ENCODE measurements at places on chromosomes 7 and 10.

DNA sequence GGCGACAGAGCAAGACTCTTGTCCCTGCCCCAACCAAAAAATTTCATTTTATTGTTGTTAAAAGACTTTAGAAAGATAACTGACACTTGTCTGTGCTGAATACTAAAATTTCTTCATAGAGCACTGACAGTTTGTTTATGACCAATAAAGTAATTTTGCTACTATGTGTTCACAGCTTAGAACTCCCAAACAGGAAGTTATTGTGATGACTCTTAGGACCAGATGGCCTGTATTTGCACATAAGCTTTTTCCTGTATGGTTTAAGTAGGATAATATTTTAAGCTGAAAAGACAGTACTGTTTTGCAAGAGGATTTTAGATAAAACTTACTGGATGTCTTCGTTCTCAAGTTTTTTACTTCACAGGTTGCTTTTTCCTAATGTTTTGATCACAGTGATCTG is 80.7 kb downstream of the MMRN2 start:
- DNase-seq: peak; percentile 6

GRCh38 chr7:106031300-106032035 is 68.4 kb downstream of the CDHR3 start:
- DNase-seq: no peak

- DNase-seq: no peak
Observed at GRCh38 chr10:59900048-59900727, 6.2 kb downstream of the CCDC6 start.

DNA sequence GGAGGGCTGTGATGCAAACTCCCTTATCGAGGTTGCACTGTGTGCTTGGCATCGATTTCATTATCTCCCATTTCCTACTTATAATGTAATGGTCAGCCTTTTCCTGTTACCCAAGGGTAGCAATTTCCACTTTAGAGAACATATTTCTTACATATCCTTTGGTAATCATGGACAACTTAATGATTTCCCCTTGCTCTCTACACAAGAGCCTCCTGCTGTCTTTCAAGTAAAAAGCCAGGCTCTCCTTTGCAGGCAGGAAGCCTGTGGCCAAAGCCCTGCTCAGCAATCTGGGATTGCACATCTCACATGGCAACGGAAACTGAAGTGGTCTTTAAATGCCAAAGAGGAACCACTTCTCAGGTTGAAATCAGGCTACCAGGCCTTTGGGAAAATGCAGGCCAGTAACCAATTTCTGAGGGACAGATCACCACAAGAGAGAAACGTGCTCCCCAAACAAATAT is 86.7 kb upstream of the IKZF1 start:
- DNase-seq: peak; percentile 60

DNA sequence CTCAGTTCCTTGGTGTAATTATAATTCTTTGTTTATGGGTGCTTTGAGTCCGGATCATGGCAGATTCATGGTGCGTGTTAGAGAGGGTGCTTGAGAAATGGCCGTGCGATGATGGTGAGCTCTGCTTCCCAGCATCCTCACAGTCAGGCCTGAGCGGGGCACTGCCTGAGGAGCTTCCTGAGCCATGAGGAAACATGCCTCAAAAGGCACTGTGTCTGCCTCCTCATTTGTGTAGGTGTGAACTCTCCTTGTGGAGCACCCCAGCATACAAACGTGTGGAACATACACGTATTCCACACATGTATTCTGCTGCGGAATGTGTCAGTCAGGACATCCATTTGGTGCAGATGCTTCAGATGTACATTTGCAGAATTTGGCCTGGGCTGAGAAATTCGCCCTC is 205.4 kb downstream of the CELF2 start:
- no peak for DNase-seq

DNA sequence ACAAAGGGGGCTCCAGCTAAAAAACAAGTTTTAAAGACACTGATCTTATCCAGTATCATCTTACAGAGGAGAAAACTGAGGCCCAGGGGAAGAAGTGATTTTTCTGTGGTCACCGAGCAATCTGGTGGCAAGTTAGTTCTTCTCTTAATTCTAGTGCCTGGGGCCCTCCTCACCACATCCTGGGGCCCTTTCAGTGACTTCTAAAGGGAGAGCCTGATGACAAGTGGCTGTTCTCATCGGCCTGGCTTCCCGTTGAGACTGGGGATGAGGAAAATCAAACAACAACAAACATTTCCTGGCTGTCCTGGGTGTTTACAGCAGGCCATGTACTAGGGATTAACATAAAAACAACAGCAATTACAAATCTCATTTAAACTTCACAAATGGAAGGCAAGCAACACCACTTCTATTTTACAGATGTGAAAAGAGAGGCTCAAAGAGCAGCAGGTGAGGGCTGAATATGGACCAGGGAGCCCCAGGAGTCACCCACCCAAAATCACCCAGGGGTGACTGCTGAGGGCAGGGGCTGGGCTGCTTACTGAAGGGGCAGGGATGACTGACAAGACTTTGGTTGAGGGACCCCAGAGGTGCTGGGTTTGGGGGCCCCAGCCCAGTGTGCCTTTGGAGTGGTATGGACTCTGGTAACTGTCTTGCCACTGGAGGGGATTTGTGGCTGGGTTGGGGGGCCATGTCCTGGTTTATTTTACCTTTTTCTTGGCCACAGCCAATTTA is 24.7 kb upstream of the MTPAP start:
- DNase-seq: peak; percentile 36

- no peak for DNase-seq
Observed at GRCh38 chr10:119242186-119242585, 34.8 kb downstream of the GRK5 start.

GRCh38 chr10:75971402-75972211 is 540.2 kb downstream of the LRMDA start:
- DNase-seq: peak; percentile 9

- no peak for DNase-seq
Observed at GRCh38 chr7:35418716-35419390, 165.0 kb upstream of the TBX20 start.

DNA sequence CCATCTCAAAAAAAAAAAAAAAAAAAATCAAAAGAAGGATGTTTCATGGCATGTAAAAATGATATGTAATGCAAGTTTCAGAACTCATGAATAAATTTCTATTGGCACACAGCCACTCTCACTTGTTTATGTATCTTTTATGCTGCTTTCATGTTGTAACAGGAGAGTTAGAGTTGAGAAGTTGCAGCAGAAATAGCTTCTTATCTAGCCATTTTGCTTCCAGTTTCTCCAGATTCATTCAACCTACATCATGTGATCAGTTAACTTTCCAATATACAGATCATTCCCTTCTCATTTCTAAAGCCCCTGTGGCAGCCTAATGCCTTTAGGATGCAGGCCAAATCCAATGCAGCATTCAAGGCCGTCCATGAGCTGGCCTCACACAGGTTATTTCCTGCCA is 30.4 kb downstream of the ZNF786 start:
- DNase-seq: no peak

- DNase-seq: no peak
Observed at GRCh38 chr7:138570715-138571114, 110.7 kb downstream of the TRIM24 start.

- no peak for DNase-seq
Observed at GRCh38 chr10:93600446-93601145, 439 bp downstream of the RBP4 start.

- DNase-seq: peak; percentile 86
Observed at GRCh38 chr7:23373151-23374004, 74.2 kb downstream of the MALSU1 start.

GRCh38 chr10:650886-651615 is 38.4 kb downstream of the DIP2C start:
- no peak for DNase-seq

- DNase-seq: no peak
Observed at GRCh38 chr10:132279873-132280645, 27.7 kb downstream of the STK32C start.

GRCh38 chr7:40709062-40709964 is 574.5 kb downstream of the SUGCT start:
- no peak for DNase-seq

DNA sequence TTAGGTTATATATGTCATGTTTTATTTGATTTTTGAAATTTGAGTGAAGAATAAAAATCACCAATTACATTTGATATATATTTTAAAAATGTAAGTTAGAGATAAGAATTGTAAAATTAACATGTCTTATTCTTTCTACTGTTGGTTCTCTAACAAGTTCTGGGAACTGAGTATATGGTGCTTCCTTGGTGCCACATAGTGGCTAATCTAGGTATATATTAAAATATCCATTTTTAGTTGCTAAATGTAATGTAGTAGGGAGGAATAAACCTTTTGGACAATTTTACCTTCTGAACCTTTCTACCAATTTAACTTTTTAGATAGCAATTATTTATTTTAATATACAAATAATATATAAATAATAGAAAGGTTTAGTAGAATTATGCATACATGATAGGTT is 17.5 kb downstream of the CFAP69 start:
- DNase-seq: no peak

DNA sequence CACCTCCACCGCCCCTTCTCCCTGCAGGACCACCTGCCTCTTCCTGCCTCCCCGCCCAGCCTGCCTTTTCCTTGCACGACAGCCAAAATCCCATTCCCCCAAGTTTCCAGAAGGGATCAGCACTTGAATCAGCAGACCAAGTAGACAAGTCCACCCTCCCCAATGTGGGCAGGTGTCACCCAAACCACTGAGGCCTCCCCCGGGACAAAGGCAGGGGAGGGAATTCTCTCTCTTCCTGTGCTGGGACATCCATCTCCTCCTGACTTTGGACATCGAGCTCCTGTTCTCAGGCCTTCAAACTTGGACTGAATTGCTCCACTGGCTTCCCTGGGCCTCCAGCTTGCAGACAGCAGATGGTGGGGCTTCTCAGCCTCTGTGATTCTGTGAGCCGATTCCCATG is 21.6 kb upstream of the PSMG3 start:
- DNase-seq: no peak

- DNase-seq: no peak
Observed at GRCh38 chr10:126687121-126687606, 16.7 kb upstream of the C10orf90 start.

GRCh38 chr10:73293461-73293860 is 41.0 kb upstream of the MRPS16 start:
- DNase-seq: no peak

GRCh38 chr7:101564778-101565211 is 64.3 kb downstream of the MYL10 start:
- DNase-seq: no peak

GRCh38 chr10:123458933-123459332 is 207.2 kb upstream of the GPR26 start:
- no peak for DNase-seq

DNA sequence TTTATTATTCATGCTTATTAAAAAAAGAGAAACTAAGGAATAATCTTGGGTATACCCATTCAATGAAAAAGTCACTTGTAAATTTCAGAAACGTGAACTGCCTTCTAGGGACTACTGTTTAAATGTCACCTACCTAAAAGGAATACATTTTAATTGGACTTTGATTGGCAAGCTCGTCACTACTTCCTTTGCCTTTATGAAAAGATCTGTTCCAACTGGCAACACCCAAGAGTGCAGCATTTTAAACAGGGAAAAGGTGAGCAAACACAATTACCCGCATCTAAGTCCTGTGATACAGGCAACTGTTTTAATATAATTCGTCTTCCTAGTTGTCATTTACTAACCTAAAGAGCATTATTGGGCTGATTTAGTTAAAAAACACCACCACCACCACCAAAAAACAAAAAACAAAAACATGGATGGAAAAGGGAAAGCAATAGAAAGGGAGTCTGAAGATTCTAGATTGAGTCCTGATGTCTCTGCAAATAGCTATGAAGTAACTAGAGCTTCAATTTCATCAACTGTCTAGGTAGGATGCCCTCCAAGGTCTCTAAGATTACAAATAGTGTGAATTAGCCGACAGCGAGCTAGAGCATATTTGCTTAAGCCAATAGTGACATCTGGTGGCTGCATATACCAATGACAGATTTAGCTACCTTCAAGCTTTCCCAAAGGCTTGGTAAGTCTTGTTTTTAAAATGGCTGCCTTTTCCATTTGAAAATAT is 33.8 kb upstream of the ICA1 start:
- peak; percentile 88 for DNase-seq

DNA sequence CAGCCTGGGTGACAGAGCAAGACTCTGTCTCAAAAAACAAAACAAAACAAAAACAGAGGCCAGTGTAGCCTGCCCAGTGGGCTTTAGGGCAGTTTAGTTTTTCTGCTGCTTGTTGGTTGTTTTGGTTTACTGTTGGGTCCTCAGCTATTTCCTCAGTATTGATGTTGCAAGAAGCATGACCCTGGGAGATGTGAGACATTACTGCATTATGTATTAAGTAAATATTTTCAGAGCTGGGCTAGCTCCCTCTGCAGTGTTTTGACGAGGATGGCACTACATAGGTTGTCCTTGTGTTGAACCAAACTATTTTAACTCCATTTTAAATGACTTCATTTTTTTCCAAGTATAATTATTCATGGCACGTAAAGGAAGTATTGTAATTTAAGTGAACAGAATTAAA is 4.8 kb downstream of the AKAP9 start:
- no peak for DNase-seq

GRCh38 chr7:128171-129080 is 63.9 kb upstream of the FAM20C start:
- no peak for DNase-seq

- DNase-seq: no peak
Observed at GRCh38 chr10:50807851-50808776, 68.4 kb downstream of the ASAH2B start.

GRCh38 chr7:6167587-6168476 is 104.6 kb downstream of the CYTH3 start:
- DNase-seq: no peak

- no peak for DNase-seq
Observed at GRCh38 chr7:149321978-149322541, 60.1 kb downstream of the ZNF783 start.

GRCh38 chr10:95877881-95878280 is 29.9 kb upstream of the CC2D2B start:
- no peak for DNase-seq

DNA sequence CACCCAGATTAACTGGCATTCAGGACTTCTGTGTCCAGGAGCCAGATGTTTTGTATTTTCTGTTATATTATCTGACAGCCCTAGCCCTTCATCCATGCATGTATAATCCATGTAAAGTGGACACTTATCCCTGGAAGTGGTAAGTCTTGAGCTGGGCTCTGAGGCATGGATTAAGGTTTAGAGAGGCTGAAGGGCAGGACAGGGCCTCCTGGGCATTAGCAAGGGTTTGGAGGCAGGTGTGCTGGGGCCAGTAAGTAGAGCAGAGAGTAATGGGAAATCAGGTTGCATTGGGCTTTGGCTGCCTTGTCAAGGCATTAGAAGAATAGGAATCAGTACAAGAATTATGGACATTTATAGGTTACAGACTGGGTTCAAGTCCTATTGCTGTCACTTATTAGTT is 138.0 kb downstream of the DYNC1I1 start:
- DNase-seq: no peak
